Thyroid gland (tissue), 4 donors: ENCODE measurements at places on chromosomes 16 and 17.

DNA sequence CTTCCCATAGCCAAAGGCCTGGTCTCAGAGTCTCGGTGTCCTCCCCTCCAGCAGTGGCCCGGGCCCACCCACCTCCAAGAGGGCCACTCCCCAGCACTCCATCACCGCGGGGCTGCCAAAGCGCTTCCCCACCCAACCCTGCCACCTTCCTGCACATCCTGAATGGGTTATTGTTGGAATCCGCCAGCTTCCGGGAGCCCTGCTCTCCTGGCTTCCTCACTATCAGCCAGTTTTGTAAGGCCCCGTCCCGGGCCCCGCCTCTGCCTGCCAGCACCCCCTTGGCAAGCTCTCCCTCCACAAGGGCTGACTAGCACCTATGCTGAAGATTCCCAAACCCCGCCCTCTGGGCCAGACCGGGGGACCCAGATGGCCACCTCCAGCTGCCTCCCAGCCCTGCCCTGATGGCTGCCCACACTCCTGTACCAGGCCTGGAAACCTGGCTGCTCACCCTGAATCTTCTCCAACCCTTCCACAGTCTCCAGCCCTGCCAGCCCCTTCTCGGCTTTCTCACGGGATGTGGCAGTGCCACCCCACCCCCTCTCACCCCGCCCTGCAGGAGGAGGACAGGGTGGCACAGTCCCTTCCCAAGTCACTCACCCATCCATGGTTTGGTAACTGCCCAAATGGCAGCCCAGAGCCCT is 14.4 kb downstream of the MYBBP1A start:
- DNase-seq = no peak

DNA sequence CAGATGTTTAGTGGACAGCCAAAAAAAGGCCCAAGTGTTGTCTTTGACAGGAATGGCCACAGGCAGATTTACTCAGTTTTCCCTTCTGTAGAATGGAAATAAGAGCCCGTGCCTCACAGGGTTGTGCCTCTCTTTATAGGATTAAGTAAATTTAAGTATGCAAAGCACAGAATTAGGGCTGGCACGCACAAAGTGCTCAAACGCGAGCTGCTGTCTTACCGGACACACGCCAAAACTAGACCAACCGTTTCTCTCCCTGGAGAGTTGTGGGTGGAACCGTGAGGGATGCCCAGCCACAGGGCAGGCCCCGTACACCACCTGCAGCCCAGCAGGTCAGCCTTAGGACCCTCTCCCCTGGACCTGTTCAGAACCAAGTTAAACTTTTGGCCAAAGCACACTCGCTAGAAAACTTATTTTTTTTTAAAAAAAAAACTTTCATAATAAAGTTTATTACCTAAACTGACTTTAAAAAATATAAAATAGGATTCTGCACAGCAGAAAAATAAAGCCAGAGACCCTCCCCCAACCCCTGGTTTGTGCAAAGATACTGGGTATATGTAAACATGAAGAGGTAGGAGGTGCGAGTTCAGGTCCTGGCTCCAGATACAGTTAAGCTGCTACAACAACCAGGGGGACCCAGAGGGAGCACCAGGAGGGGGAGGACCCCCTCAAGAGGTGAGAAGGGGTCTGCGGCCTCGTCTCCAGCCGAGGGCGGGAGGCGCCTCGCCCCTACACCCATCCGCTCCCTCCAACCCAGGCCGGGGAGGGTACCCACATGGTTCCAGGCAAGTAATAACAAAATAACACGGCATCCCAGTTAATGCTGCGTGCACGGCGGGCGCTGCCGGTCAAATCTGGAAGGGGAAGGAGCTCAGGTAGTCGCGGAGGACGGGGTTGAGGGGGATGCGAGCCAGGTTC is 1.8 kb downstream of the SOCS1 start:
- DNase-seq = no peak

DNA sequence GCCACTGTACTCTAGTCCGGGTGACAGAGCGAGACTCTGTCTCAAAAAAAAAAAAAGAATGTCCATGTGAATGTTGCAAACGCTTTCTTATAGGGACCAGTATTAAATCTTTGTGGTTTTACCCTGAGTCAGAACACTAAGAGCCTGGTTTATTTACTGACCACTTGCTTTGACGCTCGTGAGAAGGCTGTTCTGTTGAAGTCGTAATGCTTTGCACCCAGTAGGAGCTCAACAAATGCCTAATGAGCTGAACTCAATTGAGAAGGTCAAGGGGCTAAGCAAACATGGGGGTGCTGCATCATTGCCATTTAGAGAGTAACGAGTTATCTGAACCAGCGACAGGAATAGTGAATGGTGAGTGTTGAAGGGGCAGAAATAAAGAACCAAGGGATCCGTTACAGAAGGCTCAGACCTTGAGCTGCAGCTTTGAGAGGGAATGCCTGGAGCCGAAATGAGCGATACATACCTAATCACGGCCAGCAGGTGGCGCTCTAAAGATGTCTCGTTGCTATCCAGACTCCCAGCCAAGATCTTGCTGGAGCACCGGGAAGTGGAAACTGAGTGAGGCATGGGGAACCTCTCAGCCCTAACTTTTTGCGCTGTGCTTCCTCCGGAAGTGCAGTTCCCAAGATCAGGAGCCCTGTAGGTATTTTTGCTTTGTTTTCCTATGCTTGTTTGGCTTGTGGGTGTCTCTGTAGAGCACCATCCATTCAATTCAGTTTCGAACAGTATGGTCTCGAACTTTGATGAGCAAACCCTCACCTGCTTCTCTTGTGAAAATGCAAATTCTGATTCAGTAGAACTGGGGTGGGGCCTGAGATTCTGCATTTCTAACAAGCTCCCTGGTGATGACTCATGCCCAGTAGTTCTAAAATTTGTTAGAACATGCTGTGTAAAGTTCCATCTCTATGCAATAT is 12.6 kb upstream of the RNF222 start:
- DNase-seq = peak; percentile 86

- DNase-seq = no peak
Measured at GRCh38 chr17:79739148-79740062, 8.7 kb downstream of the ENPP7 start.
